Hematopoietic multipotent progenitor cell (in vitro differentiated cells): ENCODE measurements at places on chromosomes 16 and 17.
A peak's percentile ranks its signal among the peaks of the same experiment; 100 is the strongest.

DNA sequence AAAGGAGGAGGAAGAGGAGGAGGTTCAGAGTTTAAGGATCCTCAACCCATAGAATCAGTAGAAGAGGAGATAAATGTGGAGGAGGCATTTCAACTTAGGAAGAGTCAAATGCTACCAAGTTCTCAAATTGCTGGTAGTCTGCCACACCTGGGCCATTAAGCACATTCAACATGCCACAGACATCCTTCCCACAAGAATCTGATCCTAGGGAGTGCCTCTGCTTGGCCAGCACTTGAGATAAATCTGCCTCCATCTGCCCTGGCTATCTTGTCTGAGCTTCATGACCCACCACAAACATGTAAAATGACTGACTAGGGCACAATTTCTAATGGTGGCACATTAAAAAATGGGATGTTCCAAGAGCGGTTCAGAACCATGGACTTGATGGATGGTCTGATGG, 37.3 kb upstream of the AXIN2 start:
- no peak for DNase-seq

DNA sequence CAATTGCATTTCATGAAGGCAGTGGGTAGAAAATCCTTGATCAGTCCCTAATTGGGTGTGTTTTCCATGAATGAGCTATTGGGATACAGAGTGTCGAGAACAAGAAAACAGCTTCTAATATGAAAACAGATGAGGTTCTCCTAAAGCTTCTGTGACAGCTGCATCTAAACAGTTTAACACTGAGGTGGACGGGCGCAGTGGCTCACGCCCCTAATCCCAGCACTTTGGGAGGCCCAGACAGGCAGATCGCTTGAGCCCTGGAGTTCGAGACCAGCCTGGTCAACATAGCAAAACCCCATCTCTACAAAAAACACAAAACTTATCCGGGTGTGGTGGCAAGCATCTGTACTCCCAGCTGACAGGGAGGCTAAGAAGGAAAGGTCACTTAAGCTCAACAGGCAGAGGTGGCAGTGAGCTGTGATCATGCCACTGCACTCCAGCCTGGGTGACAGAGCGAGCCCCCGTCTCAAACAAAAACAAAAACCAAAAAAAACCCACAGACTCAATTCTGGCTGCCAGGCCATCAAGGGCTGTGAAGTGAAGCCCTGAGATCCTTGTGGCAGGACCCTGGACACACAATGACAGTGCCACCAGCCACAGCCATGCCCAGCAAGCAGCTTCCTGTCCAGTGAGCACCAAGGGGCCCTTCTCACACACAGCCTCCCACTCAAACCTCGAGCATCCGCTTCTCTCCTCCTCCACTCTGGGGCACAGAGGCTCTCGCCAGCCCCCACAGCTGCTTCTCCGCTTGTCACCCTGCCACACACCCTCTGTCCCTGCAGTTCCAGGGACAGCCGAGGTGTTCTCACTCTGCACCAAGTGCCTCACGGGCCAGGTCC, 44.0 kb downstream of the ANKRD11 start:
- no peak for DNase-seq

DNA sequence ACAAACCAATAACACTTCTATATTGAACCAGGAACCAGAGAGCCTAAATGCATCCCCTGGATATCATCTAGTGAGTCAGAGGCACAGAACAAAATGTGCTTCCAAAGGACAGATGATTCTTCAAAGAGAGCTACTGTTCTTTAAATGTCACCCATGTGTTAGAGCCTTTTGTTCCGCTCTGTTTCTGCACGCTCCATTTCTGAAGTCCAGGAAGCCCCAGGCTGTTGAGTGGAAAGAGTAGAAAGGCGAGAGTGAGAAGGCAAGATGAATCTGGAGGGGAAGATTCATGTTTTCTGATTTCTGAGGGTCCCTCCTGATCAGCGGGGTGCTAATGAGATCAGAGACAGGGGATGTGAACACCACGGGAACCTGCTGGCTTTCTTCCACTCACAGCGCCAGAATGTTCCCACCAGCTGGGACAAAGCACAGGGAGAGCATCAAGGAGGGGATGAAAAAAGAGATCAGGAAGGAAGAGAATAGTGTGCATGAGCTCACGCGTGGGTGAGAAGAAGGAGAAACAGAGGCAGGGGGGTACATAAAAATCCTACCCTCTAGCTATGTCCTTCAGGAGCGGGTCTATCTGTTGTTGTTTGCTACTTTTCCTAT, 559.9 kb upstream of the HSBP1 start:
- no peak for DNase-seq

- DNase-seq = no peak
Observed at GRCh38 chr16:20812510-20812909, 6.2 kb downstream of the REXO5 start.

DNA sequence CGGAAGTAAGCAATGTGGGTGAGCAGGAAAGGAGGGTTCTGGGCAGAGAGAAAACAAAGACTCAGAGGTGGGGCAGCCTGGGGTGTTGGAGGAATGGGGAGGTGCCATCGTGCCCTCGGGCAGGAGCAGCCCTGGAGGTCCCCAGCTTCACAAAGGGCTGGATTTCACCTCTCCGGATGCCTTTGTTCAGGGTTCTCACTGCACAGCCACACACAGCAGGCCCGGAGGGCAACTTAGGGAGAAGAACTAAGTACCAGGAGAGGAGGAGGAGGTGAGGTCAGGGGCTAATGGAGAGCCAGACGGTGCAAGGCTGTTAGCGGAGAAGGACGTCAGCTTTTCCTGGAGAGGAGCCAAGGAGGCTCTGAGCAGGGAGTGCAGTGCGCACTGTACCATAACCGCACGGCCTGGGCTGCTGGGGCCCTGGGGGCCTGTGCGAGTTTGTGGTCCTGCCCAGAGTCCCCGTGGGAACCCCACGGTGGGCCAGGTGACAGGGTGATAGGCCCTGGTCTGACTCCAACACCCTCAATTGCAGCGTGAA, 9.3 kb downstream of the ARRB2 start:
- no peak for DNase-seq

DNA sequence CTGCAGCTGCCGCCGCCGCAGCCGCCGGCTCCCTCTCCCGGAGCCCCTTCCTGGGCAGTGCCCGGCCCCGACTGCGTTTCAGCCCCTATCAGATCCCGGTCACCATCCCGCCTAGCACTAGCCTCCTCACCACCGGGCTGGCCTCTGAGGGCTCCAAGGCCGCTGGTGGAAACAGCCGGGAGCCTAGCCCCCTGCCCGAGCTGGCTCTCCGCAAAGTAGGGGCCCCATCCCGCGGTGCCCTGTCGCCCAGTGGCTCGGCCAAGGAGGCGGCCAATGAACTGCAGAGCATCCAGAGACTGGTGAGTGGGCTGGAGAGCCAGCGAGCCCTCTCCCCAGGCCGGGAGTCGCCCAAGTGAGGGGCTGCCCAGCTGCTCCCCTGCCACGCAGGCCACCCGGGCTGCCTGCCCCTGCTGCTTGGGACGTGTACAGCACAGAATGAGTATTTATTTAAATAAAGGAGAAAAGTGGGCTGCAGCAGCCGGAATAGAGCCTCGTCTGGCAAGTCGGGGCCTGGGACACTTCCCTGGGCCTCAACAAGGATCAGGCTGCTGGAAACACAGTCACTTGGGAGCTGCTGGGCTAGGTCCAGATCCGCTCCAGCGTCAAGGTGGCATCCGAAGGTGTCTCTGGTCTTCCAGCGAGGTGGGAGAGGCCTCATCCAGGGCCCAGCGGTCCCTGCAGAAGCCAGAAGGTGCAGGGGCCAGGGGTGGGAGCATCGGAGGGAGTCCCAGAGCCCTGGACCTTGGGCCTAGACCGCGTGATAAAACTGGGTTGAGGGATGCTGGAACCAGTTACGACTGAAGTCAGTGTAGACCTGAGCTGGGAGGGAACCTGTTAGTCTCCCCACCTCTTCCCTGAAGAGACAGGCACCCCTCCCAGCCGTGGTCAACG, 8.8 kb downstream of the TBX2 start:
- DNase-seq = no peak

GRCh38 chr17:64780096-64781013, 118.2 kb upstream of the SMURF2 start:
- peak; percentile 40 for DNase-seq

DNA sequence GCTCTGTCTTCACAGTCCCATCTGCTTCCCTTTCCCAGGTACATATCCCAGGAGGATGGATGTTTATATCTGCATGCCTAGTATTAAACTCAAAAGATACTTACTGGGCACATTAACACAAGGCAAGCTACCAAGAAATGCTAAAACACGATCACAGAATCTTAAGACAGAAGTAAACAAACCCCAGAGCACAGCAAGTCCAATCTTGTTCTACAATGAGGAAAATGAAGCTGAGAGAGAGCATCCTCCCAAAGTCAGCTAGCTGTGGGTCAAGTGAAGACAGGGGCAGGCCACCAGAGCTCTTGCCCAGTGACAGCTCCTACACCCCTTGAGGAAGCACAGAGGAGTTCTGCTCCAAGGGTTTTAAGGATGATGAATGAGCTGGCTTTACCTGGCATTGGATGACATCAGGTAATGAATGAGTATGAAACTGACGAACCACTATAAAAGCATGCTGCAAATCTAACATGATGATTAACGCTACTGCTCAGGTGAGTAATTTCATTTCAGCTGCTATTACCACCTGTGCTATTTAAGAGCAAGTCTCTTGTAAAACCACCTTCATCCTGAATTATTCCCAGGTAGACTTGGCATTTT, 20.3 kb downstream of the XPO6 start:
- no peak for DNase-seq

- DNase-seq = no peak
Observed at GRCh38 chr17:73705594-73705993, 61.3 kb upstream of the SDK2 start.

DNA sequence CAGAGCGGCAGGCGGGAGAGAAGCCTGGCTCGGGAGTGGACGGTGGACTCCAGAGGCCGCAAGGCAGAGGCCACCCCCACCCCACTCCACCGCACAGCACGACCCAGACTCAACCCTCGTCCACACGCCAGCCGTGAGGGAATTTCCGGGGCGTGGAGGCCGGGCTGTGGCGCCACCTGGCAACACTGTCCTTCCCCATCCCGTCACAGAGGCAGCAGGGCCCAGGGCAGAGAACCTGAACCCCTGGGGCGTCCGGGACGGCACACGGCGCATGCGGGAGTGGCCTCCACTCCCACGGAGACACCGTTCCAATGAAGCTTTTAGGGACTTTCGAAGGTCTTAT, 23.5 kb downstream of the GNPTG start:
- no peak for DNase-seq

DNA sequence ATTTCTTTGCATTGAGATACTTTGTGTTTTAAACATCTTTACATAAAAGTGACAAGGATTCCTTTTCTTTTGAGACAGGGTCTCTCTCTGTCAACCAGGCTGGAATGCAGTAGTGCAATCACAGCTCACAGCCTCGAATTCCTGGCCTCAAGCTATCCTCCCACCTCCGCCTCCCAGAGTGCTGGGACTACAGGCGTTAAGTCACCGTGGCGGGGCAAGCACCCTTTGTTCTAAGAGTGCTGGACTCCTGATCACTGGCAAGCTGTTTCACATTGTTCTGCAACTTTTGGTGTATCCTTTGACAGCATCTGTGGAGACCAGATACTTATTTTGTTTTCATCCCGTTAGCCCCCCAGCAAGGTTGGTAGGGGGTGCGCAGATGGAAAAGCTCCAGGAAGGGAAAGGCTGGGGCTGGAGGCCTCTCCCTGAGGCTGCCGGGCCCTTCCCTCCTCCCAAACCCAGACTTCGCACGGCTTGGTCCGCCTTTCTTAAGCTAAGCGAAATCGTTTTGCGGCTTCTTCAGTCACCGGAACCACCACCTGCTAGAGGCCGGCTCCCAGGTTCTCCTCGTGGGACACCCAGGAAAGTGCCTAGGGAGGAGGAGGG, 1.1 kb downstream of the ST6GALNAC2 start:
- no peak for DNase-seq

DNA sequence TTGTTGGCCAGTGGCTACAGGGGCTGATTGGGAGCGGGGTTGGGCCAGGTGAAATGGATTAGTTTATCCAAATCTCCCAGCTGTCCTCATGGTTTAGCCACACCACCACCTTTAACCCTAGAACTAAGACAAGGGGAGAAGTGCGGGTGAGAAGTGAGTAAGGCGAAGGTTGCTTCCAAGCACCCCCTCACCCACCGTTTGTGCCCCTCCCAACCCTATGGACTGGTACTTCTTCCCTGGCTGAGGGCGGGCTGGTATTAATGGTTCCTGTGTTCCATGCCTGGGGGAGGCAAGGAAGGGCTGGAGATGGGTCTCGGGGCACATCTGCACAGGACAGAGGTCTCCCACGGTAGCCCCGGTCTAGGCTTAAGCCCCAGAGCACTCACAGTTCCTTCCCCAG, 25.1 kb downstream of the NT5M start:
- no peak for DNase-seq

GRCh38 chr16:66416136-66416535, 11.0 kb upstream of the BEAN1 start:
- no peak for DNase-seq

DNA sequence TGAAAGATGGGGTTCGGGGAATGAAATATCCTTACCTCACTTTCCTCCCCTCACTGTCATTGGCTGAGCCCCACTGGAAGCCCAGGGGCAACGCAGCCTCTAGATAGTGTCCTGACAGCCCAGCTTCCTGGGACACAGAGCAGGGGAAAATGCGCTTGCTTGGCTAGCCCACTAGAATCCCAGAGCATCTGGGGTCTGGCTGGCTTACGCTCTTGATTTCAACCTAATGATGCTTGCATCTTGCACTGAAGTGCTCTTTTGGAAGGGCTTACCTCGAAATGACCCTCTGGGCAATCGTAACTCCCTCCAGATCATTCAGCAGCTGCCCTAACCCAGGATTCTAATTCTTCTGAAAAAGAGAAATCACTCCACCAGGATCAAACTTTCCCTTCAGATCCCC, 147.6 kb downstream of the SOX9 start:
- no peak for DNase-seq

DNA sequence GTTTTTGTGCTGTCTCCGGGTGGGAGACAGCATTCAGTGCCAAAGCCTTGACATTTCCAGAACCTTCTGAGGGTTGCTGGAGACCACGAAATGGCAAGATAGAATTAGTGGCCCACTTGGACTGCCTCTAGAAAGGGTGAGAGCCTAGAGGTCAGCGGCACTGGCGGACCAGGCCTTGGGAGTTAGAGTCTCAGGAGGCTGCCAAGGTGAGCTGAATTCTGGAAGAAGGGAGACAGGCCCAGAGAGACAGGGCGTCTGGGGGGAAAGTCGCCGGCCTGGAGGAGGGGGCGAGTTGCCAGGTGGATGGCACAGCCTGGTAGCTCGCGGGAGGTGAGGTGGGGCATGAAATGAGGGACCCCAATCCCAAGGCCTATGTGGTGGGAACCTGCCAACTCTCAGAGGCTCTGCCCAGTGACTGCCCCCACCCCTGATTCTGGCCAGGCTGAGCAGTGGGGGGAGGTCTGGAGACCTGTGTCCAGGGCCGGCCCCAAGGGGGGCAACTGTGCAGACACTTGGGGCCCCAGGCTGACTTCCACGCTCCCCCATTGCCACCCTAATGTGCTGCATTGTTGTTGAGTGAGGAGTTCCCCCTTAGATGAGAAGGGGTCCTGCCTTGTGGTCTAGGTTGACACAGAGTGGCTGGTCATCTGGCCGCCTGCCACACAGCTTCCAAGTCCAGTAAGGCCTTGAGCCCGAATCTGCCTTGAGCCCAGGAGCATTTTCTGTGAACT, 211.1 kb upstream of the CIBAR2 start:
- DNase-seq = no peak

- no peak for DNase-seq
Observed at GRCh38 chr17:80130992-80131391, 15.9 kb downstream of the EIF4A3 start.

- no peak for DNase-seq
Observed at GRCh38 chr16:68197250-68197649, 38.7 kb downstream of the ESRP2 start.
